NCI-H2029 treated with DMSO at 0.1 percent for 48 hours (cell line): ENCODE measurements at places on chromosomes 3 and 15.

GRCh38 chr3:116873142-116873541 is 163.6 kb downstream of the TUSC7 start:
- DNase-seq: no peak

DNA sequence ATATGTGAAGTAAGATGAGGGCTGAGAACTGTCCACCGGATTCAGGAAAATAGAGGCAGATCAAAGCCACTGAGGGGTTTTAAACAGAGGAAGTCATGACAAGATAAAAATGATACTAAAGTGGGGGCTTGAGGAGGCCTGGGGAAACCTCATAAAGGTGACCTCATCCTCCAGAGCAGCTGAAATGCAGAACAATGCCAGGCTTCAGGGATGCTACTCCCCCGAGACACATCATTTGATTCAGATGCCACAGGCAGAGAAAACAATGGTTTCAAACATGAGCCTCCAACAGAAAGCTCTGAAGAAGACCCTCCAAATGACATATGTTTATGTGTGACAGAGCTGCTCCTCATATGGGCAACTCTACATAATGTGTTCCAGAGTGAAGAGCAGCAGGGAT is 6.4 kb downstream of the CFAP20DC start:
- peak; percentile 15 for DNase-seq

- no peak for DNase-seq
Observed at GRCh38 chr15:50884540-50884939, 23.9 kb upstream of the AP4E1 start.

- DNase-seq: no peak
Observed at GRCh38 chr15:63519041-63519440, 14.6 kb downstream of the USP3 start.

GRCh38 chr15:69570454-69570853 is 117.8 kb downstream of the RPLP1 start:
- no peak for DNase-seq

DNA sequence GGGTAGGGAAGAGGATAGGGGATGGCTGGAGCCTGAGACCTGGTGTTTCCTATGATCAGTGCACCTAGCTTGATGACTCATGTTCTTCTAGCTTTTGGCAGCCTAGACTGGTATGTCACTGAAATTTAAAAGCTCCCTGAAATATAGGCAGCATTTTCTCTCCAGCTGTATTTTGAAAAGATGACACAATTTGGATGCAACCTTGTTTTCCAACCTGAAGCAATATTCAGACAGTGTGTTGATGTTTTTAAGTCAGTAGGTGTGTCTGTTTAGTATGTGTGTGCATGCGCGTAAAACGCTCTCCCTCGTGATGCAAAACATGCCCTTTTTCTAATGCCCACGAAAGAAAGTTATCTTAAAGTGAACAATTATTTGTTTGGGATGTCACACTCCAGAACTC is 58.5 kb downstream of the RPL22L1 start:
- no peak for DNase-seq

DNA sequence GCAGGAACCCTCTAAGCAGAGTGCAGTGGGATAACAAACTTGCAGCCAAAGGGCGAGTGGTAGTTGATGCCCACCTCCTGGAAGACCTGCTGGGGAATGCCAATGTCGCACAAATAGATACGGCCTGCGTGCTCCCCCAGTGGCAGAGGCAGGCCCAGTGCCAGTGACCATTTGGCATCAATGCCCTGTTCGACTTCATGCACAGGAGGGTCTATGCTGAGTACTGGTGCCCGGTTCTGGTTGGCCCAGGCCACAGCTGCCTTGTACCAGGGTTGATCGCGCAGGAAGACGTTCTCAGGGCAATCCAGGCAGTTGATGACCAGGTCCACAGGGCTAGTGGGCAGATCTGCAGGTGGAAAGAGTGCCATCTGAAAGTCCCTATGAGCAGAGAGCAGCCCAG is 17.0 kb downstream of the CLK3 start:
- DNase-seq: no peak

DNA sequence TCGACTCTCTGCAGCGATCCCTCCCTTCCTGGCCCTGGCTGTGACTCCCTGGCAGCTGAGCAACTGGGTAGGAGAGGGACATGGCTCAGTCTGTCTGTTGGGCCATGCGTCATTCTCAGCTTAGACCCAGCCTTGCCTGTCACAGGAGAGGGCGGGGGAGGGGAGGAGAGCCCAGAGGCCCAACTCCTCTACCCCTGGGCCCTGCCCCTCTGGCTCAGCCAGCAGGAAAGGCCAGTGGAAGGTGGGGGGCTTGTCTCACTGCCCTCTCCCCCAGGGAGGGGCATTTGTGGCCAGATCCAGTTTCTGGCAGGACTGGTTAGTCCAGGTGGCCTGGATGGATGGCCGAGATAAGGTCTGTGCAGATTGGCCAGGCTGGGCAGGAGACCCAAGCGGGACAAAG is 31.6 kb downstream of the DNAJB8 start:
- no peak for DNase-seq

- DNase-seq: no peak
Observed at GRCh38 chr15:87489902-87490665, 766.5 kb downstream of the NTRK3 start.

GRCh38 chr3:177603148-177603603 is 405.9 kb upstream of the TBL1XR1 start:
- no peak for DNase-seq

DNA sequence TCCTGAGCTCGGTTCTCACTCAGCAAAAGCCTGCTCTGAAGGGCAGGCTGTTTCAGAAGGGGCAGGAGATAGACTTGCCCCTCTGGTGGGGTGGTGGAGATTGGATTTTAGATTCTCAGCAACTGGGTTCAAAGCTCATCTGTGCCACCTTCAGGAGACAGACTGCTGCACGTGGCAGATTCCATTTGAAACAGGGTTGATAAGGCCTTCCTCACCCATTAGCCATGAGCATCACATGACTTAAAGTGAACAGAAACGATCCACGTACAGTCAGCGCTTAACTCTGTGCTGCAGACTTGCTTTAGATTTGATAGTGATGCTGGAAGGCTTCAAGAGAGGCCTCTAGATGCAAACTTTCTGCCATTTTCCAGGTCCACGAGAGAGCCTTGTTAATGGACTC is 35.0 kb upstream of the MGLL start:
- no peak for DNase-seq

- no peak for DNase-seq
Observed at GRCh38 chr3:56929809-56930615, 128.3 kb upstream of the ARHGEF3 start.

DNA sequence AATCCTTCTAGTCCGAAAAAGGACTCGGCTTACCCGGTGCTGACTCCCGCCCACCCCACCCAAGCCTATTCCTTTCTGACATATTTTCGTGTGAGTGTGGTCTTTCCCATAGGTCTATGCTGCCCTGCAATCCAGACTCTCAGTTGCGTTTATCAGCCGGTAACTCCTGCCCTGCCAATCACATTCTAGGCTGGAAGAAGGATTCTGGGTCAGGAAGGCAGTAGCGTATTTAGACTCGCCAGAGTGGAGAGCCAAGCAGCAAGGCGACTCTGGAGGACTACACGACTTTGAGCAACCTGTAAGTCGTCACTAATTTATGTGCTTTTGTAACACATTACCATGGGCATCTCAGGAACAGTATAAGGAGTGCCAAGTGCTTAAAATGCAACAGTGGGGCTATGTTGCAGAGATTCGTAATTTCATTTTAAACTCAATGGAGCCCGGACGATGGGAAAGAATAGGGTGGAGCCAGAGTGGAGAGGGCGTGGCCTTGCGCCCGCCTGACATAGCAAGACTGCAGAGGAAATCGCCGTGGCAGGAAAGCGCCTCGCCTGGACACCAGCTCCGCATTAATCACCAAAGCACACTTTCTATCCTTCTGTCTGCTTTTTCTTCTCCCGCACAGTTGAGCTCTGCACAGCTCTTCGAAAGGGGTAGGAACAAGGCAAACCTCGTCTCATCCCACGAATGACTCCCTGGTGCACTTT is 1044.2 kb downstream of the AGBL1 start:
- no peak for DNase-seq

DNA sequence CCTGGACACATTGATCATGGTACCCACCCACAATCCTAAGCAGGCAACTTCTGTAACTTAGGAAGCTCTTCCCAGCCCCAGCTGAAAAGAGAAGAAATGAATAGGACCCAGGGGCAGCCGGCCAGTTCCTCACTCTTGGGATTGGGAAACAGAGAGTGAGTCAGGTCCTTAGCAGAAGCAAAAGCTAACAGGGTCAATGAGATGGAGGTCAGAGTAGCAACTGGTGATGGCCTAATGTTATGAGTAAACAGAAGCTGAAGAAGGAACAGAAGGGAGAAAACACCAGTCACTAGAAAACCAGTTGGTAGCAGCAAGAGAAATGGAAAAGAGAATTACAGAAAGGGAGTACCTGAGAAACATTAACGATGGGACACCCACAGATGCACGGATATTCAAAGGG is 20.0 kb downstream of the RIOX2 start:
- no peak for DNase-seq

DNA sequence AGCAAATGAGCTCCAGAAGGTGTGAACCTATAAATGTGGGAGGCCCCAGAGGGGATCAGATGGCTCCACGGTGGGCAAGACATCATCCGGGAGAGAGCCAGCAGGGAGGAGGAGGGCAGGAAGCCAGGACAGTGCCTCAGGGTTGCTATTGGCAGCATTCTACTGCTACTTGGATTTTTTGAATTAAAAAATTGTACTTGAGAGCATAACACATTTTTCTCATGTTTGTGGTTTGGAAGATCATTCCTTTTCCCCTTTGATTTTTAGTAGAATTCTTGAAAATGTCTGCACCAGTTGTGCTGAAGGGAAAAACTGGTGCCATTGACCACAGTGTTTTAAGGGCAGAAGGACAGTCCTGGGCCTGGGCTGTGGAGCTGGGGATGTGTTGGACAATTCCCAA is 59.2 kb downstream of the LYZL4 start:
- DNase-seq: no peak

- no peak for DNase-seq
Observed at GRCh38 chr3:119324899-119325298, 30.7 kb downstream of the ARHGAP31 start.

DNA sequence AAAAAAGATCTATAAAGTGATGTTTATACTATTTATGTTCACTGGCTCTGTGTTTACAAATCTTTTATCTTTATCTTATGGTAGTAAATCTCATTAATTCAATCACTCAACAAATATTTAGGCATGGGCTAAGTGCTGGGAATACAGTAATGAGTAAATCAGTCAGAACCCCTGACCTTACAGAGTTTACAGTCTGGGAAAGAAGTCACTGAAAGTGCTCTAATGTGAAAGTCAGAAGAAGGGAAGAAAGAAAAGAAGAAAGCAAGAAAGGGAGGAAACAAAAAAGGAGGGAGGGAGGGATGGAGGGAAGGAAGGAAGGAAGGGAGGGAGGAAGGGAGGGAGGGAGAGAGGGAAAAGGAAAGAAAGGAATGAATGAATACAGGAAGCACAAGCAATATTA is 96.8 kb upstream of the SOX2 start:
- no peak for DNase-seq

GRCh38 chr3:152656972-152657355 is 178.0 kb upstream of the P2RY1 start:
- DNase-seq: no peak

- DNase-seq: no peak
Observed at GRCh38 chr3:108201258-108201657, 21.0 kb downstream of the IFT57 start.

GRCh38 chr15:65101411-65101890 is 13.5 kb downstream of the UBAP1L start:
- no peak for DNase-seq

- no peak for DNase-seq
Observed at GRCh38 chr3:47370887-47371697, 9.7 kb upstream of the PTPN23 start.

- no peak for DNase-seq
Observed at GRCh38 chr3:182925330-182925943, 54.9 kb downstream of the DCUN1D1 start.

GRCh38 chr15:49366496-49366895 is 56.5 kb upstream of the FGF7 start:
- DNase-seq: no peak
